MG63 (cell line): ENCODE measurements at places on chromosomes 1 and 21. TPM values are rescaled to one million over a fixed set of nuclear protein-coding genes. Genes with fewer than 3 reads are reported as not detected.

The LPGAT1 gene
- total RNA-seq = 17.9 and 27.2 TPM in 2 replicates

The MED8 gene
- total RNA-seq = 51.1 and 60.4 TPM in 2 replicates

The TFB2M gene
- total RNA-seq = 10.9 and 13.3 TPM in 2 replicates

- DNase-seq = peak; percentile 50
Measured at GRCh38 chr1:201171063-201172036, 17.1 kb upstream of the TMEM9 start.

The DENND2C gene
- 1.7 and 1.8 TPM in 2 replicates for total RNA-seq

DNA sequence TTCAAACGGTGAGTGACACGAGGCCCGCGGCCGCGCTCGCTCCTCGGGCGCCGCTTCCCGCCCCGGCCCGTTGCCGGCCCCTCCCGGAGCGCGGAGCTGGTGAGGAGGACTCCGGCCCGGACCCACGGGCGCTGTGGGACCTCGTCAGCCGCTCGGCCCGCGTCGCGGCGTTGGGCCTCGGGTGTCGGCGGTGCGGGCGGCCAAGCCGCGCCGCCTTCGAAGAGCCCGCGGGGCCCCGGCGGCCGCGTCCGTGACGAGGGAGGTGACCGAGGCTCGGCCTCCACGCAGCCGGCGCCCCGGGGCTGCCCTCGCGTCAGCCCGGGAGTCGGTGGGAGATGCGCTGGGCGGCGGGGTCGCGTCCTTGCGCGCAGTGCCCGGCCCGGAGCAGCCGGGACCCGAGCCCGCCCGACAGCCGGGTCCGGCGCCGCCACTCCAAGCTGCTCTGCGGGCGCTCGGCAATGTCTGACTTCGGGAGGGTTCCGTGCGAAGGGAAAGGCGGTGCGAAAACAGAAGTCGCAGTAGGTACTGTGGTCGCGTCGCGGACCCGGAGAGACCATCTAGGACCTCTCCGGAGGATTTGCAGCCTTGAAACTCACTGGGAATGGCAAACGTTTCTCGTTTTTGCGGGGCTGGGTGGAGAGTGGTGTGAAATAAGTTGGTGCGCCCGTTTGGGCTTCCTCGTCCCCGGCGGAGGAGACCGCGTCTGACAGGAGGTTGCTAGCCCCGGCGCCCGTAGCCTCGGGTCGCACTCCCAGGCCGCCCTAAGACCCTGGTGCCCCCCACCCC, 829 bp downstream of the SPEN start:
- peak; percentile 17 for DNase-seq

GRCh38 chr1:101833312-101833711, 163.4 kb downstream of the OLFM3 start:
- no peak for DNase-seq

DNA sequence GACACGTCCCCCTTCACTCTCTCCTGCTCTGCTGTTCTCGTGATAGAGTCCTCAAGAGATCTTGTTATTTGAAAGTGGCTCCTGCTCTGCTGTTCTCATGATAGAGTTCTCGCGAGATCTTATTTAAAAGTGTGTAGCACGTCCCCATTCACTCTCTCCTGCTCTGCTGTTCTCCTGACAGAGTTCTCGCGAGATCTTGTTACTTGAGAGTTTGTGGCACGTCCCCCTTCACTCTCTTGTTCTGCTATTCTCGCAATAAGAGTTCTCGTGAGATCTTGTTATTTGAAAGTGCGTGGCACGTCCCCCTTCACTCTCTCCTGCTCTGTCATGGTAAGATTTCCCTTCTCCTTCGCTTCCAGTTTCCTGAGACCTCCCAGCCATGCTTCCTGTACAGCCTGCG, 47.9 kb downstream of the SMYD3 start:
- no peak for DNase-seq

DNA sequence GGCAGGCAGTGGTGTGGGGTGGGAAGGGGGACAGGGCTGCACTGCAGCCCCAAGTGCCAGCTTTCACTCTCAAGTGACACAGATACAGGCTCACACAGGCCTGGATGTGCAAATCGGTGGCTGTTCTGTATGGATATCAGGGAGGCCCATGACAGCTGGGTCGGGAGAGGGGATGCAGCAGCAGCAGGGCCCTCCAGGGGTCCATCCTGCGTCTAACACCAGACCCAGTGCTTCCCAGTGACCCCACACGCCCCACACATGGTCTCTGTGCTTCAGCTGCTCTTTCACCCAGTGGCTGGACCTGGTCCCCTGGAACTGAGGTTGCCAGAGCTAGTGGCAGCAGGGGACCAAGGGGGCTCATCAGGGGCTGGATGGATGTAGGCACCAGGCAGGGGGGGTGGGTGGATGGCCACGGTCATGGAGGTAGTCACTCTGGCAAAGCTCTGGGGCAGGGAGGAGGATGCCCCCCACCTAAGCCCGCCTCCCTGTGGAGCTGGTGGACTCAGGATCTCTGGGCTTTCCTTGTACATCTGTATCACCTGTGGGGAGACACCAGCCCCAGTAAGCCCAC, 13.9 kb downstream of the BTBD19 start:
- no peak for DNase-seq

The S100A1 gene
- 0.99 TPM in 1 of 2 replicates, not detected in the other for total RNA-seq

The HCRTR1 gene
- not detected in 2 replicates for total RNA-seq

DNA sequence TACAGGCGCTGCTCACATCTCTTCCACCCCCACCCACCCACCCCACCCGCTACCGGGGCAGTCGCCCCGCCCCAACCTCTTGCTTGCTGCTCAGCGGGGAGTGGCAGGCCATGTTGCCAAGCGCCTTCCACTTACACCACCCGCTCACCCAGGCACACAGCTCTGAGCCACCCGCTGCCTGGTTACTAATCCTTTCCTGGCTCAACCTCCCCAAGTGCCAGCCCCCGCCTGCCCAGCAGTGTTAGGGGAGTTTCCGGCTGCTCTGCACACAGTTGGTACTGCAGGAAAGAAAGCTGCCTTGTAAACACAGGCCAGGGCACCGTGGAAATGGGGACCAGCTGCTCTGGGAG, 56.2 kb downstream of the LACTBL1 start:
- DNase-seq = peak; percentile 78

DNA sequence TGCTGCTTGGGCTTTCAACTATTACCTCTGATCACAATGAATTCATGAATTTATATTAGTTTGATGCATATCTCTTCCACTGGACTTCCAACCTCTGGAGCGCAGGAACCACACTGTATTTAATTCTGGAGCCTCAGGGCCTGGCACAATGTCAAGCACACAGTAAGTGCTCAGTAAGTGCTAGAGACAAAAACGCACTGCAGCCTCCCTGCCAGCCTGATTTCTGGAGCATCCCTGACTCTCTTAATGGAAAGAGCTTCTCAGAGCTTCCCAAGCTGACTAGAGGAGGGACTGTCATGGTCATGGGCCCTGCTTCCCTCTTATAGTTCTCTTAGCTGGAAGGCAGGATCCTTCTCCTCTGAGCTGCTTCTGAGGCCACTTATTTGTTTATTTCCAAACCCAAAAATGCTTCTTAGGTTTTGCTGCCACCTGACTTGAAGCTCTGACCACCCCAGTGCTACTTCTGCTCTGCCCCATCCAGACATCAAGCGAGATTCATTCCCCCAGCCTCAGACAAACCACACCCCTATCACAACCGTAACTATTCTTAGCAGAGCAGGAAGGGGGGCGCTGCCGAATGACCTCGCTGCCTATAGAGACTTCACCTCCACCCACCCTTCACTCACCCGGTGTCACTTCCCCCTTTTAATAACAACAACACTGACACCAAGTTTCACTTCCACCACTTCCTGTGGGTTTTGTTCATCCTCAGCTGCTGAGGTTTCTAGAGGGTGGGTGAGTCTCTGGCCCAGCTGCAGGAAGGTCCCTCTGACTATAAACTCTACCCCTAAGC, 33.6 kb downstream of the NUAK2 start:
- DNase-seq = no peak

GRCh38 chr1:84504580-84505492, 1.4 kb upstream of the SPATA1 start:
- no peak for DNase-seq

The DDR2 gene
- 38.1 and 51.2 TPM in 2 replicates for total RNA-seq

The NEGR1 gene
- total RNA-seq = 0.23 and 0.62 TPM in 2 replicates

DNA sequence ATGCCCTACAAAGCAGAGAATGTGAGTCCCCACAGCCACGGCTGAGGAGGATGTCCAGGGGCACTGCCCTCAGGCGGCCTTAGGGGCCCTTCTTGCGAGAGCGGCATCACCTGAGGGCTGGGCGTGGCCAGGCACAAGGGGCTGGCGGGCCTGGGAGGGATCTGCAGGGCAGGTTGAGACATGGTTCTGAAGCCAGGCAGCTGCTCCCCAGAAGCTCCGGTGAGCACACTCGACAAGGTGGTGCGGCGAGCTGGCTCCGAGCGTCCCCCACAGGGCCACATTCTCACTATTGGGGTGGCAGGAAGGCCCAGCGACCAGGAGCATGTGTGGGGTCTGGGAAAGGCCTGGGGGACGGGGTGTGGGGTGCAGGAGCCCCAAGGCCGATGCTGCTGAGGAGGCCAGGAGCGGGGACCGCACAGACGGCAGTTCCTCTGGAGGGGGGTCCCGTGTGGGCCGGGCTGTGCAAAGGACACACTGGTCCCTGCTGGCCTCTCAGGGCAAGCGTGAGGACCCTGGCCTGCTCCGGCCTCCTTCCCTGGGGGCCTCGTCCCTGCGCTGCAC, 47.2 kb downstream of the MORN1 start:
- DNase-seq = no peak

- DNase-seq = no peak
Measured at GRCh38 chr1:205306929-205307566, 14.5 kb downstream of the NUAK2 start.

The DSCAM gene
- not detected in 2 replicates for total RNA-seq

DNA sequence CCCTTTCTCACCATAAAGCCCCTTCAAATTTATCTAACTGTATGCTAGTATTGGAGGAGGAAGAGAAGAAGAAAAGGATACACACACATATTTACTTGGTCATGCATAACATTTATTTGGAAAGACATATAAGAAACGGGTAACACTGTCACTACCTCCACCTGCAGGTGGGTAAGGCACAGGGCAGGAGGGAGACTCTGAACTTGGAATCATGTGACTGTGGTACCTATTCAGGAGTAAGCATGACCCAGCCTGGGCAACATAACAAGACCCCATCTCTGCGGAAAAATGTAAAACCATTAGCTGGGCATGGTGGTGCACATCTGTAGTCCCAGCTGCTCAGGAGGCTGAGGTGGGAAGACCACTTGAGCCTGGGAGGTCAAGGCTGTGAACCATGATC, 1.4 kb upstream of the PADI6 start:
- no peak for DNase-seq

DNA sequence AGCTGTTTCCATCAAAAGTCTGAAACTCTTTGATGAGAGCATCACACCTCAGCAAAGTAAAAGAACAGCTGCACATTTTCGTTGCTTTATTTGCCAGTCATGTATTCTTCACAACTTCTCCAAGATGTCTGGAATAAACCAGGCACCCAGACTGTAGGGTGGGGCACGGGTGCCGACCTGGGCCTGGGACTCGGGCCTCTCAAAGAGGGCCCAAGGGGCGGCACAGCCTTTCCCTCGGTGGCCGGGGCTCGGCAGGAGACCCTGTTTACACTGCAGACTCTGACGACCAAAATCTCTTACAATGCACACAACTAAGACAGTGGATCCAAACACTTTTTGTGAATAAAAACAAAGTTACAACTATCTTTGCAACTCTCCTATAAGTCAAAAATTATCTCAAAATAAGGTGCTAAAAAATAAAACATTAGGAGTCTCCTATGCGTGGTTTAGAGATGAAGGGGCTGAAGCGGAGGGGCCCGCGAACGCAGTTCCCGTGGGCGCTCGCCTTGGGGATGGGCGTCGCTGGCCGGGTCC, 696 bp downstream of the LSS start:
- no peak for DNase-seq
